ENCODE measurements at places on chromosomes 7 and 10.

DNA sequence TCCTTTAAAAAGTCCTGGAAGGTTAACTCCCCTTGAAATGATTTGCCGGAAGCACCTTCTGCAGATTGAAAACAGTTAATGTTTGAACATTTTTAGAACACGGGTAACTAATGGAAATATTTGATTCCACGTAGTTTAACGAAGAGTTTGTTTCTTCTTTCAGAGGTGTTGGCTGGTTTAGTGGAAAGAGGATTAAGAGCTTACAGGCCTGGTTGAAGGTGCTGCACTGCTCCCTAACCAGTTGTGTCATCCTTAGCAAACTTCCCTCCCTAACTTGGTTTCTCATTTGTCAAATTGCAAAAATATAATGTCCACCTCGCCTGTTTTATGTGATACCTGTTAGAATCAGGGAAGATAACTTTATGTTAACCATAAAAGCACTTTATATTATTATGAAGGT is 243.0 kb upstream of the FZD8 start:
- DNase-seq = no peak

GRCh38 chr10:98339799-98340198 is 71.8 kb upstream of the LOXL4 start:
- no peak for DNase-seq

DNA sequence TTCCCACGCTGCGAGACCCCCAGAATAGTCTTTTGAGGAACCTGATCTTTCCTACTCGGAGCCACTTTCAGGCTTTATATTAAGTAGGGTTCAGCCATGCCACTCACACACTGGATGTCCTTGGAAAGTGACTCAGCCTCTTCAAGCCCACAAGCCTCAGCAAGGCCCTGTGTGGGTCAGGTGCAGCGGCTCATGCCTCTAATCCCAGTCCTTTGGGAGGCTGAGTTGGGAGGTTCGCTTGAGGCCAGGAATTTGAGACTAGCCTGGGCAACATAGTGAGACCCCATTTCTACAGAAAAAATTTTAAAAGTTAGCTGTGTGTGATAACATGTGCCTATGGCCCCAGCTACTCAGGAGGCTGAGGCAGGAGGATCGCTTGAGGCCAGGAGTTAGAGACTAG is 119.7 kb upstream of the TNRC18 start:
- no peak for DNase-seq

DNA sequence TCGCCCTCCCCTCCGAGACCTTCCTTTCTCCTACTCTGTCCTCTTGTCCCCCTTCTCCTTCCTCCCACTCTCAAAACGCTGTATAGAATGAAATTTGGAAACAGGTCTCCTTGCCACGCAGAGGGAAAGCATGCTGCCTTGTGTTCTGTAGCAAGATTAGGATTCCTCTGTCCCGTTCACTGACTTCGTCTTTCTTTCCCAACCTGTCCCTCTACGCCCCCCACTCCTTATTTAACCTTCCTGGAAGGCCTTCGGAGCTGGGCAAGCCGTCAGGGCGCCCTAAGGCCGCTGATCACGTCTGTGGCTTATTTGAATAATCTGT is 1.3 kb downstream of the HOXA9 start:
- DNase-seq = no peak

DNA sequence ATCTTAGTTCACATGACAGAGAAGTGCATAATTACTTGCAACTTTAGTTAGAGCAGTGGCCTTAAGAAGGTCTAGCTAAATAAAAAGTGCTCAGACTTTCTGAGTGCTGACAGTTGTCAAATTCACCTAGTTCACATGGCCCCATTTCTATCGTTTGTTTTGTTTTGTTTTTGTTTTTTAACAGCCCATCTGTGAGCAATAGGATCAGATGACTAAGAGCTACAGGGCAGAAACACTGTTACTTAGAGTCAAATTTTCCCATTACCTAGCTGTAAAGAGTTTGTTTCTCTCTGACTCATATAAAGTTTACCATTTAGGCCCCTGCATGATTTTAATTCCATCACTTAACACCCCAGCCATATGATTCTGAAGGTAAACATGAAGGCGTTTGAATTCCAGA is 18.8 kb downstream of the CAV1 start:
- DNase-seq = no peak

DNA sequence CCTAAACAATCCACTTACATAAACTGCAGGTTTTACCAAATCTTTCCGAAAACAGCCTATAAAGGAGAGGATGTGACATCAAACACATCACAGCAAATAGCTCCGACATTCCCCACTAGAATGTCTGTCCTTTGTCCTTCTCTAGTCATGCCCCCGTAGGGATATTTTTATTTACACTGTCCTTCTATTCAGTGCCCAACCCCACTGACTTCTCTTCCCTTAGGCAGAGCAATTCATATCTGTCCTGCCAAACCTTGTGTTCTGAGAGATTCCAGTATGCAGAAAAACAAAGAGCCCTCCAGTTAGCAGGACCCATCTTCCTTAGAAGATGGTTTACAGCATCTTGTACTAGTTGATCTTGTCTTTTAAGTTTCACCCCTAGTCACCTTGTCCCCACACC is 5.4 kb upstream of the GLI3 start:
- no peak for DNase-seq

DNA sequence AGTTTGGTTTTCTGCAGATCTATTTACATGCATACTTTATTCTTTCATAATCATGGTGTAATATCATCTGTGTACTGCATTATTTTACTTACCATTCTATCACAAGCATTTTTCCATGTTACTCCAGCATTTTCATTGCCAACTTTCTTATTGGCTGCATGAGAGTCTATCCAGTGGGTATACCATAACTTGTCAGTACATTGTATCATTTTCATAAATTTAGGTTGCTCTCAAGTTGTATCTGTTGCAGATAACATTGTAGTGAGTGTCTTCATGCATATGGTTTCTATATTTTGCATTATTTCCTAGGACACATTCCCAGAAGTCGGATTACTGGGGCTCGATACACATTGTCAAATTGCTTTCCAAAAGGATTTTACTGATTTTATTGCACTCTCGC is 87.2 kb upstream of the INSYN2A start:
- no peak for DNase-seq

DNA sequence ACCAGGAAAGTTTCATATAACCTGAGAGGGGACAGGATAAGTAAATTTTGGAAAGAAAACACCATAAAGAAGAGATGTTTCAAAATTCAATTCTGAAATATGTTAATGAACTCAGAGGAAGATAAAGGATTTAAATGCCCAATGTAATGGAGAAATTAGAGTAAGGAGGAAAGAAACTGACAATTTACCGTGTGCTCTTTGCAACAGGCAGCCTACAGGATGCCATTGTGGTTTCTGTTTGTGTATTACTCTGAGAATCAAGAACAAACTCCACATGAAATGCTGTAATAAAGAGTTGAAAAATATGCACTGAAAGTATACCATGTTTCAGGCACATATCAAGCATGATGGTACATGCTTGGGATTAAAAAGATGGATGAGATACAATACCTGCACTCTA is 44.8 kb upstream of the GLCCI1 start:
- no peak for DNase-seq

DNA sequence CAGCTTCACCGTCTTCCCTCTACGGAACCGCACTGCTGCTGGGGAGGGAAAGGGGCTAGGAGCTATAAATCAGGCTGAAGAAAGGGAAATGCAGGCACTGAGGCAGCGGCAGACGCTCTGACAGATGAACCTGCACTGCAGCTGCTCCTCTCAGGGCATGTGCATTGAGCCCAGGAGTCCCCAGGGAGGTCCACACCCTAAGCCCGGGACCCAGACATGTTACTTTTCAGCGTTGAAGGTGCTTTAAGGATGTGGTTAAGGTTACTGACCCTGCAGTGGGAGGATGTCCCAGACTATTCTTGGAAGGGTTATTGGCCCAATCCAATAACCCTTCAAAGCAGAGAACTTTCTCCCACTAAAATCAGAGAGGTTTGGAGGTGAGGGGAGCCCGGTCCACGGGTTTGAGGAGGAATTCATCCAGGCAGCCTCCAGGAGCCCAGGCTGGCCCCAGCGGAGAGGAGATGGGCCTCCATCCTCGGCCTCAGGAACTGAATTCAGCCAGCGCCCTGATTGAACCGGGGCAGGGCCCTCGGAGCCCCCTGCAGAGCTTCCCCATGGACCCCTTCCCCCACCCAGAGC is 75.4 kb downstream of the ADARB2 start:
- no peak for DNase-seq

DNA sequence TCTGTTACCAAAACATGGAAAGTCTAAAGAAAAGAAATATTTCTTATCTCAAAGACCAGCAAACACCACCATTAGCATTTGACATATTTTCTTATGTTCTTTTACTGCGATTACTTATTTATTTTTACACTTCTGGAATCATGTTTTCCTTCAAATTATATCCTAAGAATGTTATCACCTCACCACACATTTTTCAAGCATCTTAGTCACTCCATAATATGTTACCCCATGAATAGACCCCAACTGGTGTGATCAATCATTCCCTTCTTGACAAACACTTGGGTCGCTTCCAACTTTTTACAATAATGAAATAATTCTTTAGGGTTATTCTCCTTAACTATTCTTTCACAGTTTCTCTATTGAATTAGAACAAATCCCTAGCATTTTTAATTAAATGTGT is 67.4 kb downstream of the AMPH start:
- no peak for DNase-seq

GRCh38 chr7:158655931-158656441 is 48.6 kb downstream of the NCAPG2 start:
- no peak for DNase-seq

DNA sequence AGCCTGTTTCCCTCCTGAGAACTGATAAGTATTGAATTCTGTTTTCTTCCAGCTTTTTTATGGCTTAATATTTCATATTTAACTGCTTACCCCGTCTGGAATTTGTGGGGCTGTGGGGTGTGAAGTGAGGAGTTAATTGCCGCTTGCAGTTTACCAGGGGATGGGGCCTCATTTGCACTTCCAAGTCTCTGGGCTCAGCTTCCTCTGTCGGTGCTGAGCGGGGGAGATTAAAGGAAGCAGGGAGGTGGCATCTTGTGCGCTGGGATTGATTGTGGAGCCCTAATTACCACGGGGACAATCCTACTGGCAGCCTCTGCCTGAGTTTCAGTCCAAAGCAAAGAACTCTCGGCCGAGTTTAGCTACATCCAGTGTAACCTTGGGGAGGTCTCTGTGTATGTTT is 33.4 kb downstream of the ELFN1 start:
- DNase-seq = no peak

- no peak for DNase-seq
These were observed 104.9 kb downstream of the XRCC2 start for GRCh38 chr7:152571068-152571467.

DNA sequence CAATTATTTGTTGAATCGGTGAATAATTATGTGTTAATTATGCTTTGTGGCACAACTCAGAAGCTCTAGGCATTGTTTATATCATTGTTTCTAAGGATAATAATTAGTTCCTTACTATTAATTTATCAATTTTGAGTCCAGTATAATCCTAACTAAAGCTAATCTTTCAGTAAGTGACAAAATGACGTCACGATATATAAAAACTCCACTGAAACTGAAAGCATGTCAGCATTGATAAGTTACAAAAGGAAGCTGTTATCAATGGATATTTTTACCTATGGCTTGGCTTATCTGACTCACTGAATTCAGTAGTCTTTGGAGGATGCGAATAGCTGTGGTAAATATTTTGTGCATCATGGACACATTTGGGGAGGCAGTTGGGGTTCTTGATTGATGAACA is 793.1 kb downstream of the NXPH1 start:
- no peak for DNase-seq

GRCh38 chr10:77027141-77027540 is 610.5 kb downstream of the KCNMA1 start:
- DNase-seq = no peak

- no peak for DNase-seq
These were observed 8.5 kb downstream of the EPHB4 start for GRCh38 chr7:100818825-100819224.

Measured in pons (tissue), 1 donor.